ENCODE measurements at places on chromosomes 12 and 14. TPM values are rescaled to one million over a fixed set of nuclear protein-coding genes. Genes with fewer than 3 reads are reported as not detected.

Gene DLK1
- not detected for total RNA-seq

Gene SELPLG
- 1.6 TPM for total RNA-seq

Gene TMEM52B
- not detected for total RNA-seq

Gene IFNG-AS1
- not detected for total RNA-seq

Gene SLC10A1
- total RNA-seq: not detected

Gene NPFF
- not detected for total RNA-seq

Gene CTSG
- not detected for total RNA-seq

Gene DCN
- 275 TPM for total RNA-seq

Gene TRPV4
- total RNA-seq: not detected

DNA sequence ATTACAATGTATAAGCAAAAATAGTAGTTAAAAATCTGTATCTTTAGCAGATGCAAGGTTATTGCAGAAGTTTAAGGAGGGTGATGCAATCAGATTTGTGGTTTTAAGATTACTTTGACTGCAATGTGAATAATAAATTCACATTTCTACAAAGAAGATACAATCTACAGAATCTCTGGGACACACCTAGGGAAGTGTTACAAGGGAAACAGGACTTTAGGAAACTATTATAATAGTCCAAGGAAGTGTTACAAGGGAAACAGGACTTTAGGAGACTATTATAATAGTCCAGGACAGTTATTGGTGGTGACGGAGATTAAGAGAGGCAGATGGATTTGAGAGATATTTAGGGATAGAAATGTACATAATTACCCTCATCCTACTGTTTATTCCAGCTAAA, 154.4 kb upstream of the GARIN6 start:
- no peak for DNase-seq

DNA sequence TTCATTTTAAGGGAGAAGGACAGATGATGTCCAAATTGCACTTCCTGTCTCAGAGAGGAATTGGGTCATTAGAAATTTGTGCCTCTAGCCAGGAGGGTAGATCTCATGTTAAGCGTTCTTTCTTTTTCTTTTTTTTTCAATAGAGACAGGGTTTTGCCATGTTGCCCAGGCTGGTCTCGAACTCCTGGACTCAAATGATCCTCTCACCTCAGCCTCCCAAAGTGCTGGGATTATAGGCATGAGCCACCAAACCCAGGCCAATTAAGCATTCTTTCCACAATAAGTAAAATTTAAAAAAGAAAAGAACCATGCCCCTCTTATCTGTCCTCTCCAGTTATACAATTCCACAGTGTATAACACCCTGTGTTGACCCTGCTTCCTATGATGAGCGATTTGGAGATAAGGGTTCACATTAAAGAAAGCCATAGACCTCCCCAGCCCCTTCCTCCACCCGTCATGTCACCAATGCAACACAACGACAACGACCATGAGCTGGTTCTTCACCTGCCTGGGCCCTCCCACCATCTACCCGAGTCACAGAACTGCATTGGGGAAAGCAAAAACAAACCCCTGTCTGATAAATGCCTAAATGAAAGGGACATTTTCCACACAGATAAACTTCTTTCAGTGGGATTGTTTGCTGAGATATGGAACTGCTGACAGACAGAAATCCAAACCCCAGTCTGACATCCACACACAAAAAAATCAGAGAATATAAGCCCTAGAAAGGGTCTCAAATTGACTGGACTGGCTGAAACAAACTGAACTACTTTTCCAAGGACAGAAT, 37.3 kb downstream of the SSH1 start:
- DNase-seq: no peak

DNA sequence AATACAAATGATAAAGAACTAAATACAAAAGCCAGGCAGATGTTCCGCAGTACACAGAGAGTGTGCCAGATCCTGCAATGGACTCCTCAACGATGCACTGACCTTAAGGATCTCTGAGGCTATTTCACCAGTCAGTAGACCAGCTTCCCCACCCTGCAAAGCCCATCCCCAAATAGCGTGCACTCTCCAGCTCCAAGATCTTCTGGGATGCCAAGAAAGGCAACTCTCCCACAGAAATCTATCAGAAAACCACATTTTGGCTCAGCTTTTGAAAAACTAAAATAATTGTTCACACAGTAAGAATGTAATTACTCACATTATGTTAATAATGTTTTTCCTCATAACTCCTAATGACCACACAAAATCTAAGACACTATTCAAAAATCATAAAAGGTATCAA, 90.4 kb downstream of the PPP2R5E start:
- no peak for DNase-seq

DNA sequence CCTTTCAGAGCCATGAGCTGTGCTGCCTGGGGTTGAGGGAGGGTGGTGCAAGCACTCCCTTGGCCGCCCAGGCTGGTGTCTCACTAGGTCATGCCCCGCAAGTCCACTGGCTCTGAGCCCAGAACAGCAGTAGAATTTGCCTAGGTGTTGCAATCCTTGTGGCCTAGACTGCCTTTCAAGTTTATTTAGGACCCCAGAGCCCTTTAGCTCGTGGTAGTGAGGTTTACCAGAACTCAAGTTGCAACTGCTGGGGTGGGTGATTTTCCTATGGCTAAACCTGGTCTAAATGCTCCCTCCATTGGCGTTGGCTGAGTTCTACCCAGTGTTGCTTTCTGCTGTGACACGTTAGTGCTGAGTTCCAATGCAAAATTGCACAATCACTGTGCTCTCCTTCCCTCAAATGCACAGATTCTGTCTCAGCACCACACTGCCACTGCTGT, 287.2 kb downstream of the BCAT1 start:
- DNase-seq: peak; percentile 11

GRCh38 chr14:65001723-65002122, 15.0 kb downstream of the FNTB start:
- DNase-seq: no peak

DNA sequence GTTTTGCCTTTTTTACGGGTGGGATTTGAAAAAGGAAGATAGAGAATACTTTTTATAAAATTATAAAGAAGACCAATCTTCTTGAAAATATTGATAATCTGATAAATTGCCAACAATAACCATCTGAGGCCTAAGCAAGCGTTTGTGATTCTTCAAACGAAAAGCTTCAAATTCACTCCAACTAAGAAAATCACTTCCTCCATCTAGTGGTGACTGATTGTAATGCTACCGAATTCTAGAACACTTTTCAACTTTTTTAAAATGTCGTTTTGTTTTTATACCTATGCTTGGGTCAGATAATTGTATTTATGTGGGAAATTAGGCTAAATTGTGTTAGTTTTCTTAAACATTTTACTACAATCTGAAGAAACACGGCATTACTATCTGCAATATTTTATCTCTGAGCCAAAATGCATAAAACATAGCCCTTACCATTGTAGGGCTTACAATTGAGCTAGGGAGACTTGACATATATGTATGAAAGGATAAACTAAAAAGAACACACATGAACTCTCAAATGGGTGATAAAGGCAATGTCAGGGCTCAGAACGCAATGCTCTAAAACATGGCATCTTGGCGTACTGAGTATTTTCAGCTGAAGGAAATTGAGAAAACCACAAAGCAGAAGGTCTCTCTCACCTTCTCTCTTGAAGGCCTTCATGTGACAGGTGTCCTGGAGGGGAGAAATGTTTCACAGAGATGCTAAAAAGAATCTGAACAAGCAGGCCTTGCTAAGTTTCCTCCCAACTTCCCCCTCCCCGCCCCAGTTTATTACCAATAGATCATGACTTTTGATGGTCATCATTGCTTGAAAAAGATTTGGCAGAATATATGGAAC, 36.8 kb upstream of the G2E3 start:
- DNase-seq: no peak

DNA sequence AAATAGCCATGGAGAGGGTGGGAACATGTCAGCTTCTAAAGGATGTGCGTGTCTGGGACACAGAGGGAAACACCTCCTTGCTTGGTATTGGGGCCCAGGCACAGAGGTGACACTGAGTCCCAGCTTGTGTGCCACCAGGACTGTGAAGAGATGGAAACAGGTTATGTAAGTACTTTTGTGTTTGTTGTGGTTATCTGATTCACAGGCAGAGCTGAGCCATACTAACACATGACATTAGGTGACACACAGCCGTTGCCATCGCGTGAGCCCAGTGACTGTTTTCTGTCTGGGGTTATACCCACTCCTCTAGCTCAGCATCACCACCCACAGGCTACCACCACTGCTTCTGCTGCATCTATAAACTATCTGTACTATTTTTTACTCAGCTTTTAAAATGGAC, 12.1 kb upstream of the FLVCR2 start:
- no peak for DNase-seq

GRCh38 chr12:2924019-2924418, 33.3 kb downstream of the TULP3 start:
- no peak for DNase-seq

GRCh38 chr12:16881986-16882570, 276.1 kb upstream of the LMO3 start:
- DNase-seq: no peak

- peak; percentile 18 for DNase-seq
Measured at GRCh38 chr14:20820063-20820904, 17.6 kb upstream of the RNASE1 start.

DNA sequence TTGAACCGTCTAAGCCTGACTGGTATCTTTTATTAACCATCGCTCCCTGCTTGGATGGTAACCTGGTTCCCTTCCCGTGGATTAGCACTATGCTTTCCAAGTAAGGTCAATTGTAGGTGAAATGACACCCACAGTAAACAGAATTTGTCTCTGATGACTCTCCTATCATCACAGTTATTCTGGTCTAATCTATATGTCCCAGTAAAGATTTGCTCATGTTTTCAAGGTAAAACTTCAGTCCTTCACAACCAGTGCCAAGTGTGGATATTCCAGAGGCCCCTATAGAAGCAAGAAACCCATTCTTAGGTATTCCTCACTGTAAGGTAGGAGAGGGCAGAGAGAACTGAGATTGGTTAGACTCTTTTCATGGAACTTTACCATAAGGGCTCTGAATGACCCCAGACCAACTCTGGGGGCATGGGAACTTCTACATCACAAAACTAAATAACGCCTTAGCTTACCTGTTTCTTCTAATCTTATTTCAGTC, 9.9 kb upstream of the HAUS4 start:
- no peak for DNase-seq

DNA sequence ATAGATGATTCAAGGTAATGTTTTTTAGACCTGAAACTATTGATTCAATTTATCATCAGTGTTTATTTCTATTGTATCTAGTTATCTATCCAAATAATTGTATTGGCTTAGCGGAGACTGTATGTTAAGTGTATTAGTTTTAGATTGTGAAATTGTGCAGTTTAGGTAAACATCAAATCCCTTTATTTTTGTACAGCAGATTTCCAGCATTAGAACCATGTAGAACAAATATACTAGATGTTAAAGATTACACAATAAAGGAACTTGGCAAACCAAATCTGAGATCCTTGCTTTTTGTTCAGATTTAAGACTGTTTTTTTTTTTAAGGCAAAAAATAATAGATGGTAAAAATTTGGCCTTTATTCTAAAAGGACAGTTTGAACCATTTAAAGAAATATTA, 39.3 kb downstream of the PPM1A start:
- DNase-seq: no peak

DNA sequence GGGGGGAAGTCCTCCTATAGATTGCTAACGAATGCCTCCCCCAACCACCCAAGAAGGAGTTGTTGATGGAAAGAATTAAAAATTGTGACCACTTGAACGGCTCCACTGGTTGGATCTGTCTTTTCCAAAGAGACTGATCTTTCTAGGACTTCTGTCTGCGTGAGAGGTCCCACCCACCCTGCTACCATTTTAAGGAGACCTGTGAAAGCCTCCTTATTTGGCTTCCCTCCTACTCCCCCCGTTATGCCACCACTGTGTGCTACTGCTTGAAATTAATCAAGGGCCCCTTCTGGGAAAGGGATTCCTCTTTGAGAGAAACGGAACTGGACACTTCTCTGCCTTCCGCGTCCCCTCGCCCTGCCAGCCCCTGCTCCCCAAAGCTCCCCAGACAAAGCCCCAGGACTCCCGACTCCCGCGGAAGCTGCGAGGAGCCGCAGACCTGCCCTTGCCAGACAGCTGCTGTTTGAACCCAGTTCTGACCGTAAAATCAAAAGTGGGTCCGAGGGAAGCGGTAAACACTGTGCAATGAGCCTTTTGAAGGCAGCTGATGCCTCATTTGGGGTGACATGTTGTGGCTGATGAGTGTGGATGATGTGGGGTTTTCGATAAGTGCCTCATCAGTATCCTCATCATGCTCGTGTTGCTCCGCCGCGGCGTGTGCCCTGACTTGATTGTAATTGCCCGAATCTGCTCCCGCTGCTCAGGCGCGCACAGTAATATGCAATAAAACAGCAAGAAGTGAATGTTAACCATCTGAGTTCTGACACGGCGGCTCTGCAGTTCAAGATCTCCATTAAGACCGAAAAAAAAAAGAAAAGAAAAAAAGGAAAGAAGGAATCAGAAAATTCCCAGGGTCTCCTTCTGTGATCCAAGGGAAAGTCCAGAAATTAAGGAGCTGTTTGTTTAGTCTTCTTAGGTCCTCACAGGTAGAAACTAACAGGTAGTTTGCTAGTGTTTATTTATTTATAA, 48.2 kb downstream of the MBIP start:
- peak; percentile 15 for DNase-seq

GRCh38 chr12:51450806-51451205, 26.2 kb downstream of the SLC4A8 start:
- no peak for DNase-seq

- DNase-seq: no peak
Measured at GRCh38 chr12:48005001-48005749, 899 bp upstream of the COL2A1 start.

- DNase-seq: no peak
Measured at GRCh38 chr12:41856228-41856627, 288.4 kb downstream of the GXYLT1 start.

DNA sequence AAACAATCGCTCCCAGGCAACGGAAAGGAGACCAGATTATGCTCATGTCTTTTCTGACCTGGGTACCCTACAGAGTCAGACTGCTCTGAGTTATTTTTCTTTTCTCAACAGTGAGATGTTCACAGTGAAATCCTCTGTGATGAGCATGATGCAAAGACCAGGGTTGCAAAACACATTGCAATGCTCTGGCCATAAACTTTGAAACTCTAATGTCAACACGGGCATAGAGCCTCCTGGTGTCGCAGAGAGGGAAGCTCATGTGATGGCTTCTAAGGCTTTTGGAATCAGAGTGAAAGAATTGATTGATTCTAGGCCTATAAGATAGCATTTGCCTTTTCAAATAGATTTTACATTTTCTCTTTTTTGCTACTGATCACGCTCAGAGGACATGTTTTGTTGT, 193.4 kb downstream of the RASSF9 start:
- no peak for DNase-seq

DNA sequence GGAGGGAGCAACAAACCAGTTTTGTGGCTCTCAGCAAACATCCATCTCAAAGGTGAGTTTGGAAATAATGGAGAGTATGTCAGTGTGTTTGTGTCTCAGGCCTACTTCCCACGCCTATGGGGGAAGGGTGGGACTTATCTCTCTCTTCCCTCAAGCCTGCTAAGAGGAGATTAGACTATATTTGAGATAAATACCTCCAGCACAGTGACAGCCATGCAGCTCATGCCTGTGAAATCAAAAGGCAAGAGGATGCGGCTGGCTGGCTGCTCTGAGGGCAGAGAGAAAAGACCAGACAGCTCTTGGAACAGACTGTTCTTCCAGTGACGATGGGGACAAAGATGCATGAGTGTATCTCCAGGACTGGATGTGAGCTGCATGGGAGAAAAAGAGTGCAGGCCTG, 14.7 kb upstream of the POC1B start:
- no peak for DNase-seq
